ENCODE measurements at places on chromosomes 4 and X.

- DNase-seq = no peak
These were observed 36.2 kb upstream of the TASL start for GRCh38 chrX:30613721-30614120.

DNA sequence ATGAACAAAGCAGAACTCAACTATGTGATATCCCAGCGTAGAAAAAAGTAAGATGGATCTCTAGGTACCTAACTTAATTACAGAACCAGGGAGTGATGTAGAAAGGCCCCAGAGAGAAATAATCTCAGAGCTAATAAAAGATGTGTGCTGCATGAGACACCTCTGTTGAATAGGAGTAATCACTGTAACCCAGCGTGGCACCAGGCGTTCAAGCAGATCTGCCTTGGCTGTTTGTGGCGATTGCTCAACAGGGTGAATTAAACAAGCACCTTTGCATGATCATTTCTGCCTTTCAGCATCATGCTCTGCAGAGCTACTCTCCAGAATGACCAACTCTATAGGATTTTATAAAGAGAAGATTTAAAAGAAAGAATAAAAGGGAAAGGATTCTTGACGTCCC, 81.7 kb upstream of the KCNIP4 start:
- no peak for DNase-seq

GRCh38 chr4:8560265-8561047, 19.7 kb upstream of the GPR78 start:
- DNase-seq = no peak

- no peak for DNase-seq
These were observed 9.3 kb downstream of the MXD4 start for GRCh38 chr4:2252530-2253091.

GRCh38 chr4:23768541-23768940, 121.3 kb downstream of the PPARGC1A start:
- no peak for DNase-seq

DNA sequence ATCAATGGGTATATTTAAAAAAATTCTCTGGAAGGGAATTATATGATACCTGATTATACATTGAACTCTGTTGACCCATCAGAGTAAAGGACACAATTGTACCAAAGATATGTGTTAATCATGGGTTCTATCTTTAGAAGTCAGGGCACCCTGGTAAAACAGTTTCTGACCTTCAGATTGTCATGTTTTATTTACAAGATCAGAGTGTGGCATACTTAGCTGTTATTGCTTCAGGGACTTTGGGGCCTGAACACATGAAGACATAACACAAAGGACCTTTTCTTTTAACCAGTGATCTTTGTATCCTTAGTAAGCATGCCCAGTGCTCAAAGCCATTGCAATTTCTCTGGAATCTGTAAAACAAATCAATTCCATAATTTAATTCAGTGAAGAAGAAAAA, 204.8 kb upstream of the RPS6KA3 start:
- no peak for DNase-seq

- DNase-seq = no peak
These were observed 41.6 kb upstream of the ADRA2C start for GRCh38 chr4:3724319-3725231.

DNA sequence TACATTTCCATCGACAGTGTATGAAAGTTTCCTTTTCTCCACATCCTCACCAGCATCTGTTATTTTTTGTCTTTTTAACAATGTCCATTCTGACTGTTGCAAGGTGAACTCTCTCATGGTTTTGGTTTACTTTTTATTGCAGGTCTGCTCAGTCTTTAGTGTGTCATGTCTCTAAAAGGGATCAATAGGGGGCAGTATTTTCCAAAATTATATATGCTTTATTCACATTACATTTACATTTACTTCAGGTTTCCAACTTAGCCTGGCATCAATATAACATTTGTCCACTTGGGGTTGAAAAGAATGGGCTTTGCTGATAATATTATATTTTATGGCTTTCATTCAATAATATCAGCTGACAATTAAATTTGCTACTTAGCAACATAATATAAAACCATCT, 265.0 kb upstream of the SLITRK2 start:
- no peak for DNase-seq

GRCh38 chr4:133149932-133150471, 908 bp downstream of the PCDH10 start:
- no peak for DNase-seq

GRCh38 chr4:100936661-100937375, 410.5 kb downstream of the PPP3CA start:
- no peak for DNase-seq

- DNase-seq = no peak
These were observed 318.1 kb upstream of the CASK start for GRCh38 chrX:42241421-42241820.

DNA sequence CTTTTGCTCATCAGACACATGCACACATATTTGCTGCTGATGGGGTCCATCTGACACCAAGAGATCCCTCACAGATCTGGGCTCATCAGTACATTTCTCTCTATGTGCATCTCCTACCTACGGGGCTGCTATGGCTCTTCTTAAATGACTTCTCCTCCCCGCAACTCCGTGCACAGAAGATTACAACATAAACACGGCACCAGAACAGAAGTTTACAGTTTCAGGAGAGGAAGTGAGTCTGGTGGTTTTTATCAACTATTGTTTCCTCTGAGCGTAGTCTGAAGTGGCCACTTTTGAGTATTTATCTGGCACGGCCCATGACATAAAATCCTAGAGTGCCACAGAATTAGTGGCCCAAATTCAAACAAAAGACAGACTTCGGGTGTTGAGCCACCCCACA, 263.8 kb downstream of the PRDM5 start:
- DNase-seq = no peak

- DNase-seq = no peak
These were observed 815.1 kb upstream of the POU3F4 start for GRCh38 chrX:82692991-82693390.

DNA sequence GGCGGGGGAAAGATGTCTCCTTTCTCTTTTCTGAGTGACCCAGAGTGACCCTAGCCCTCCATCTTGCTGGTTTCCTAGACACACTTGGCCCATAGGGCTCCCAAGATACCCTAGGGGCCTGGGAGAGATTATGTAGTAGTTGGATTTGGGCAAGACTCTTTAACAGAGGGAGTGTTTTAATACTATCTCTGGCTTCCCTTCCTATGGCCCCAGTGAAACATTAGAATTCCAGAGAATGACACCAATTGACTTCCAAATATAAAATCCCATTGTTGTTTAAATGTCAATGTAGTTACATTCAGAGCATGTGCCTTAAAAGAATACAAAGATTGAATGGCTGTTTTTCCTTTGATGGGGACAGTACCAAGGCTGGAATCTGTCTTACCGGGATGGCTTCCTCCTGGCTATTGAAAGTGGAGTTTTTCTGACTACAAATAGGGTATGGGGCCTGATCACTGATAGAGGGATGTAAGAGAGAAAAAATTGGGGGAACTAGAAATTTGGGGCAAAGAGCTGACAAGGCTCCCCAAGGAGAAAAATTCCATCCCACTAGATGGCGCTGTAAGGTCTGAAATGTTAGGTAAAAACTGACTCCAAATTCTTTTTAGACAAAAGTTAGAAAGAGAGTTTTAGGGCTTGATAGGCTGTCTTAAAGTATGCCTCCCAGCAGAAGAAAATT, 10.7 kb downstream of the TENT5D start:
- no peak for DNase-seq

DNA sequence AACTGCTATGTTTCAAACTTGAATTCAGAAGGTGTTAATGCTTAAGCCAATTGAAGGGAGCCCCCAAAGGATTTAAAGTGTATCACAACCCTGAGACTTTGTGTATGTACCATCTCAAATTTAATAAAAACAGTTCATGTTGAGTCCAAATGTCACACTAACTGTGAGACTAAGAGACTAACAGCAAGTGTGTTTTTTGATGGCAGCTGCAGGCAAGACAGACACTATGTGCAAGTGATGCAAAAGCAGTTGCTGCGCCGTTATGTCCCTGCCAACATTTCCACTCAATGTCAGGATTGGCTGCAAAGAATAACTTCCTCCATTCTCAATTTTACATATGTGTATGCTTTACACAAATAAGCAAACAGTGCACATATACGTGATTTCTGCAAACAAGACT, 594.6 kb downstream of the IL15 start:
- DNase-seq = no peak

GRCh38 chr4:88240297-88240714, 44.1 kb downstream of the PPM1K start:
- DNase-seq = no peak

DNA sequence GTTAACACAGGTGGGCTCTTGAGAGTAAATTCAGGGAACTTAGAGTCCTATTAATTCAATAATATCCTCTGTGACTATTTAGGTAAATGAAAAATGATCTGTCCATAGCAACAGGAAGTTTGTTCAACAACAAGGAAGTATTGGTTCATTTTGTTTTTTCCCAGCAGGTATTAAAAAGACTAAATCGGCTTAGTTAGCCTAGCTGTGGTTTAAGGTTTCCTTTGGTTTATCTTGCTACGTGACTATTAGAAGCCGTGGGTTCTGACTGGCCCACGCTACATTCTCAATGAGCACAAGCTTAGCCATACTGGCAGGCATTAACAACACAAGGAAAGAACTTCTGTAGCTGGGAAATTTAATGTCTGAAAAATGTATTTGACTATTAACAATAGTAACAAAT, 168.8 kb upstream of the HS3ST1 start:
- no peak for DNase-seq

DNA sequence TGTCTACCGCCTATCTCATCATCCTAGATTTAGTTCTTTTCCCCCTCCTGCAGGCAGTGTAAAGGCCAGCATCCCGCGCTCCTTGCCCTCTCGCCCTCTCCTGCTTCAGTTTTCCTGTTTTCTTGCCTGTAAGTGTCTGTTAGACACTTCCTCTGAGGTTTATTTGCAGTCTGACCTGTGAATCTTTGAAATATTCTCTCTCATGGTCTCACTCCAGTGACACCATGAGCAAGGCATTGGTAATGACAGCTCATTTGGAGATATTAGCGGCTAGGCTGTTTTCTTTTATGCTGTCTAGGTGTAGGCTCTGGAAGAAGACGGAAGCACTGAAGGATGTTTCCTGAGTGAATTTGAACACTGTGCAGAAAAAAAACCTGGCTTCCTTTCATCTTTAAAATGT, 179.6 kb downstream of the KDR start:
- DNase-seq = no peak

DNA sequence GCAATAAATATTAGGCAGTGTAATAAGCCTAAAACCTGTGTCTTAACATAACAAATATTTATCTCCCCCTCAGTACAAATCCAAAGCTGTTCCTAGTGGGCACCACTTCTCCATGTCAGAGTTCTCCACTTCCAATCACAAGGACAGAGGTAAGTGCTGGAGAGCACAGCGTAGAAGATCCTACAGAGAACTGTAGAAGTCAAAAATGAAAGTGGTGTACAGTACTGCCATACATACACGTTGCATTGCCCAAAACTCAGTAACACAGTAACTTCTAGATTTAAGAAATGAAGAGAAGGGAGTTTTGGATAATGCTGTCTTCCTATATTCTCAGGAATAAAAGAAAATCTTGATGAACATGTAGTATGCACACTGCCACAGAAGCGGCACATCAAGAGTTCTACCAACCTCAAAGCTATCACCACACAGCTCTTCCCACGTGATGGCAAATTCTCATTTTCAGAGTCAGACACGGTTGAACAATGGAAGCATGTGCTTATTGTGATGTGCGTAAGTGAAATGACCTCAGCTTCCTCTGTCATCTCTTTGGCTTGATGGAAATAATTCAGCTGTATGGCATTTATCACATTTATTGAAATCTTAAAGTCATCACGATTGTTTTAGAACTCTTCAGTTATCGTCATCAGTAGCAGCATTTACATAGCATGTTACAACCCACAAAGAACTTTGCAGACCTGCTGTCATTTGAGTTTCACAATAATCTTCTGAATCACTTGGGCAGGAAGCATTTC, 27.1 kb upstream of the SPANXN4 start:
- no peak for DNase-seq

DNA sequence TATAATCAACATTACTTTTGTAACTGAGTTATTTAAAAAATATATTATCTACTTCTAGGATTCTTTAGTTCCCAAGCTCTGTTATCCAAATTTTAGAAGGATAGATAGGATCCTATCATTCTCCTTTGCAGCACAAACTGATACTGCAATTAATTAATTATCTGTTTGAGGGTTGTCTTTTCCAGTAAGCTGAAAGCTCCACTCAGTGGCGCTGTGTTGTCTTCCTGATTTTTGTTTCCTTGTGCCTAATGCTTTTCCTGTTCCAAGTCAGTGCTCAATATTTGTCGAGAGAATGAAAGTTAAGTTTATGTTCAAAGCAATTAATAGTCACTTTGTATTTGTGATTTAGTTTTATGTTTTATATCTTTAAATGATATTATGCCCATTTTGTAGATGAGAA, 107.4 kb upstream of the ANK2 start:
- DNase-seq = no peak

- no peak for DNase-seq
These were observed 24.0 kb downstream of the PPEF2 start for GRCh38 chr4:75878246-75878756.

- no peak for DNase-seq
These were observed 107.8 kb downstream of the GABRA3 start for GRCh38 chrX:152343306-152343705.

DNA sequence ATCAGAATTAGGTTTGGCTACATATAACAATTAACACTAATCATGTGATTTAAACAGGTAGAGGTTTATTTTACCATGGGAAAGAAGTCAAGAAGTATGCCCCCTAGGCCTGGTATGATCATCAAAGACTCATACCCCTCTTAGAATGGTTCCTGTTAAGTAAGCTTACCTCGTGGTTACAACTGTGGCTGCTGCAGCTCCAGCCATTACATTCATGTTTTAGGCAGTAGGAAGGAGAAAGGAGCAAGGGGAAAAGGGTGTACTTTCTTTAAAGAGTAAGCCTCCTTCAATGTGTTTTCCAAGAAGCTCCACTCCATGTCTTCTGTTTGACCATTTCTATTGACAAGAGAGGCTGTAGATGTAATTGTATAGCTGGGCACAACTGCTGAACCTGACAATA, 94.9 kb upstream of the GATB start:
- DNase-seq = no peak

- DNase-seq = no peak
These were observed 3.7 kb upstream of the FAT1 start for GRCh38 chr4:186727169-186727976.

DNA sequence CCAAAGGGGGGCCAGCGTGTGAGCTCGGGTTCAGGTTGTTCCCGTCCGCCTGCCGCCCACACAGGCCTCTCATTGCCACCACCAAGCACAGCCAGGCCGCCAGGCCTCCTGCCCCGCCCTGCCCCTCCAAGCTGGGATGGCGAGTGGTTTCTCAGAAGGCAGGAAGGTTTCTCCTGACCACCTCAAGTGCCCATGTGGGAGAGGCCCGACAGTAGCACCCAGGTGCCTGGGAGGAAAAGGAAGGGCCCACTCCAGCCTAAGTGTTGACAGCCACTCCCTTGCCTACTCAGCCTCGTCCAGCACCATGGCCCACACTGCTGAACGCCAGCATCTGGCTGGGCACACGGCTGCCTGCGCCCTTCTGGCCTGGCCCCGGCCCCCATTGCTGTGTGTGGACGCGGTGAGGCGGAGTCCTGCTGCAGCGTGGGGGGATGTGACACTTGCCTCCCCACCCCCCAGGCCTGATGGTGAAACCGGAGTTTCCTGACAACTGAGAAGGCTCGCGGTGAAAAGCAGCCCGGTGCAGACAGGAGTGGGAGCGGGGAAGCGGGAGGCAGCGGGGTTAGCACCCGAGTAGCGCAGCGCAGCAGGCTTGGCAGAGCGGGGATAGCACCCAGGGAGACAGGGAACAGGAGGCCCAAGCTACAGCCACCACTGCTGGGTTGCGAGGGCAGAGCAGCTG, 19.2 kb downstream of the FLNA start:
- DNase-seq = no peak
